Stimulated activated CD4-positive, alpha-beta T cell treated with anti-CD3 and anti-CD28 coated beads, Interleukin-15, amount 100 ng/mL, for 48 hours (primary cell): ENCODE measurements at places on chromosomes 4 and X.

DNA sequence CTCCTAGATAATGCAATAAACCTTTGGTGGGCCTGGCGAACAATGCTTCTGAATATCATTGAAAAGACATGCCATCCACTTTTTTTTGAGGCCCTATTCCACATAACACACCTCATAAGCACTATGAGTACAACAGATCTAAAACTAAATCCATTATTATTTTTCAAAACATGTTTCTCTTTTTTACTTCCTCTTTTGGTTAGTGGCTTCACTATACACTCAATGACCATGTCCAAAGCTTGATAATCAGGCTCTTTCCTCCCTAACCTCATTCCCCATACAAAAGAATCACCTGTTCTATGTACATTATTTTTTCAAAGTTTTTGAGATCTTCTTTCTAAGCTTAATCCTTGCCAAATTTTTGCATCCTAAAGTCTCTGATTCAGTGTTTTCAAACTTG lies 20.4 kb upstream of the NPY2R start:
- DNase-seq: no peak

- DNase-seq: no peak
These were observed 79.5 kb upstream of the FAM9C start for GRCh38 chrX:13123857-13124345.

DNA sequence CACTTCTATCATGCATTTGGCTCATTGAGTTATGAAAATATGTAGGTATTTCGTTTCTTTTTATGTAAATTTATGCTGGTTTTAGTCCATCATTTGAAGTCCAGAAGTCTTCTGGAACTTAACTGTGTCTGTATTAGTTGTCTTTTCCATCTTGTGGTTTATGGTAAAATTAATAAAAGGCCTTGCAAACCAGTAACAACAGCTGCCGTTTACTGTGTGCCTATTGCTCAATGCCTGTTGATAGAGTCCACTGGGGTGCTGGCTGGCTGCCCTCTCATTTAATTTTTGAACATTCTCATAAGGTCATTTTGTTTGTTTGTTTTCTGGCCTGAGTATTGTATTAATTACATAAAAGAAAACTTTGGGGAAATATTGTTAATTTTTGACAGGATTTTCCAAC lies 98.0 kb downstream of the NAA11 start:
- no peak for DNase-seq

- no peak for DNase-seq
These were observed 728 bp downstream of the UBA6 start for GRCh38 chr4:67700116-67700737.

- DNase-seq: no peak
These were observed 6.5 kb upstream of the USP46 start for GRCh38 chr4:52665592-52665991.
